Activated CD8-positive, alpha-beta memory T cell treated with anti-CD3 and anti-CD28 coated beads for 1 hour (primary cell): ENCODE measurements at places on chromosomes 2 and 18.

- no peak for DNase-seq
These were observed 28.4 kb upstream of the IL36G start for GRCh38 chr2:112949456-112949855.

GRCh38 chr2:127121353-127121752, 14.4 kb upstream of the BIN1 start:
- DNase-seq = no peak

GRCh38 chr2:60383401-60384143, 169.9 kb downstream of the BCL11A start:
- no peak for DNase-seq

GRCh38 chr18:12031846-12032245, 50.5 kb downstream of the IMPA2 start:
- DNase-seq = no peak

DNA sequence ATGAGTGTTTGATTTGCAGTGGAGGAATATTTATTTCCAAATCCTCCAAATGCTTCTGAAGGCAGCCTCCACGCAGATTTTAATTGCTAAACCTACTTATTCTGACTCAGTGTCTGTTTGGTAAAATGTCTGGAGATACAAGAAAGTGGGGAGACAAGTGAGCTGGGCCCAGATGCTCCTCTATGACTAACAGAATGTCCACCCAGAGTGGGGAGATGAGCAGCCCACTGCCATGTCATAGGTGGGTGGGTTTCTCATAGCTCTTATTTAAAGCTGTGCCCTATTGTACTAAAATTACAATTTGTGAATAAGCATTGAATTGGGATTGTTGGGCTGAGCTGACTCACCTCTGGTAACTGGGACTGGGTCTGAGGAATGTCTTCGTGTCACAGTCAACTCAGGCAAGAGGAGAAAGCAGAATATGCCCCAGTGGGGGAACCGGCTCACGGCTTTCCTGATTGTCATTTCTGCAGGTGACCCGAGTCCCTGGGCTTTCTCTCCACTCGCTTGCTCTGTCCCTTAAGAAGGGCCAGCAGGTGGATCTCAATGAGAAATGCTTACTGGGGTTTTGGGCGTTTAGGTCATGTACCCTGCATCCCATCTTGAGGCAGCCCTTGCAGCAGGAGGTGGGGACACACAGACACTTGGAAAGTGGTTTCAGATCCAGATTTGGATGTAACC, 116.3 kb upstream of the SPRED2 start:
- DNase-seq = no peak

- no peak for DNase-seq
These were observed 498.3 kb downstream of the RIT2 start for GRCh38 chr18:42617221-42617620.

GRCh38 chr18:32919799-32920198, 147.0 kb upstream of the KLHL14 start:
- no peak for DNase-seq

DNA sequence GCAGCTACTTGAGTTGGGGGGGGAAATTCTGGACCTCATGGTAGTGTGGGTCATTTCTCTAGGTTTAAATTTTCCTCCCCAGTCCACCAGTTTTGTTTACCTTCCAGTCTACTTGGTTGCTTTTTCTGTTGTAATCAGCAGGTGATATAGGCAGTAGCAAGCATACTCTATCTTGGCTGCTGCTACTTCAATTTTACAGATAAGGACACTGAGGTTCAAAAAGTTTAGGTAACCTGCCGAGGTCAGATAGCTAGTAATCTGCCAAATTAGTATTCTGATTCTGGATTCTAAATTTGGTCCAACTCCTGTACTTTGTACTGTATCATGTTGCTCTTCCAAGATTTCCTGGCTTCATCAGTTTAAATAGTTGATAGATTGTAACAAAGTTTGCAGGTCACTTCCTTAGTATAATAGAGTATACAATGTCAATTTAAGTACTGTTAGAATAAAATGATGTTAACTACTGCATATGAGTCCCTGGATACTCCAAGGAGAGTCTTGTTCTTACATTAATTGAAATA, 34.7 kb downstream of the ANTXR1 start:
- DNase-seq = no peak

DNA sequence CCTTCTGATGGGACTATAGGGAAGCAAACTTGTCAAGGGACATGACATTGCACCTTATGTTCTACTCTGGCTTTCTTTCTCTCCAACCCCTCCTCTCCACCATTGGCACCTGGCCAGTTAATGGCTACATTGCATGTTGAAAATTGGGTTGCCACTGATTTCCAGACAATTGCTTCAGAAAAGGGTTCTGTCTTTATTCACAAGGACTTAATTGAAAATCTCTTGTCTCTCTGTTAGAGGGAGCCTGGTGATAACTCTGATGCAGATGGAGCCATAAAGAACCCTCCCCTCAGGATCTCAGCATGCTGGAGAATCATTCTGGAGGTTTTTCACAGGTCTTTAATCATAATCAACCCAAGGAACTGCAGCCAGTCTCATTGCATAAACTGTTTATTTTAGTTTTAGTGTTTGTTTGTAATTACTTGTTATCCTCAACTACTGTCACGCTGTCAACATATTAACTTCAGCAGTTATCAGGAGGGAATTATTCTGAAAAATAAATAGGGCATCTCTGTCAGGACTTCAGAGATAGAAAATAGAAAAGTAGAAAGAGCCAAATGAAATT, 316.8 kb downstream of the RIT2 start:
- no peak for DNase-seq

- no peak for DNase-seq
These were observed 134.9 kb upstream of the REV1 start for GRCh38 chr2:99624677-99625076.

DNA sequence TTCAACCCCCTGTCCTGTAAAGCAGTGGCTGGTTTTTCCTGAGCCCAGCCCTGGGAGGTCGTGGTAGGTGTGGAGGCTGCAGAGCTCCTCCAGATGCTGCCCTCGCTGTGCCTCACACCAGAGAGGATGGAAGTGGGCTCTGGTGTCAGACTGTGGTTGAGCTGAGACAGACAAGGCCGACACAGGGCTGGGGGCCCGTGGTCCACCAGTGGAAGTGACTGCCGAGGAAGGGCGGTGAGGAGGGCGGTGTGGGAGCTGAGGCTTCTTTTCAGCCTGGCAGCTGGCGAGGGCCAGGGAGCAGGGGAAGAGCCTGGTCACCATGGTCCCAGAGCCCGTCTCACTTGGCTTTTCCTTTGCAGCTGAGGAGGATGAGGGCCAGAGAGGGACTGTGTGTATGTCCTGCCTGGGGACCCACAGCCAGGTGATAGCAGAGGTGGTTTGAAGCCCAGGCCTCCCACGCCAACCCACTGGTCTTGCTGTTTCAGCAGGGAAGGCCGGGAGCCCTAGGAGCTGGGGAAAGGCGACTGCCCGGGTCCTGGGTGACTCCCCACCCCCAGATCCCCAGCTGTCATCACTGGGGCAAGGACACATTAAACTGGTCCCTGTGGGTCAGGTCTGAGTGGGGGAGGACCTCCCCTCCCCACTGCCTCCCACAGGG, 8.5 kb downstream of the SFTPB start:
- DNase-seq = no peak

DNA sequence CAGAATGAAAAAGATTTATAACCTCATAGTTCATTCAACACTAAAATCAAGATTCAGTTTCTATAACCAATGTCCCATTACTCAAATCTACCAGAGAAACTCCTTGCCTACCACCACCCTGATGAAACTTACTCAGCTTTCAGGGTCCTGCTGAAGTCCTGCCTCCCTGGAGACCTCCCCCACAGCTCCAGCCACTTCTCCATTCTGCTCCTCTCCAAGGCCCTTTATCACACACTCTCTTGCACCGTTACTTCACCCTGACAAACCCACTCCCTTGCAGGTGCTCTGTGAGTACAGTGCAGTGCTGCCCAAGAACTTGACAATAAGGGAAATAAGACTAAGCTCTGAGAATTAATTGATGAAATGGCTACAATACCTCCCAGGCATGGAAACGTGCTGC, 83.5 kb upstream of the CDCA7 start:
- DNase-seq = no peak

GRCh38 chr2:216031960-216032689, 18.8 kb upstream of the MREG start:
- no peak for DNase-seq

GRCh38 chr2:167177196-167177595, 288.9 kb downstream of the XIRP2 start:
- DNase-seq = no peak

DNA sequence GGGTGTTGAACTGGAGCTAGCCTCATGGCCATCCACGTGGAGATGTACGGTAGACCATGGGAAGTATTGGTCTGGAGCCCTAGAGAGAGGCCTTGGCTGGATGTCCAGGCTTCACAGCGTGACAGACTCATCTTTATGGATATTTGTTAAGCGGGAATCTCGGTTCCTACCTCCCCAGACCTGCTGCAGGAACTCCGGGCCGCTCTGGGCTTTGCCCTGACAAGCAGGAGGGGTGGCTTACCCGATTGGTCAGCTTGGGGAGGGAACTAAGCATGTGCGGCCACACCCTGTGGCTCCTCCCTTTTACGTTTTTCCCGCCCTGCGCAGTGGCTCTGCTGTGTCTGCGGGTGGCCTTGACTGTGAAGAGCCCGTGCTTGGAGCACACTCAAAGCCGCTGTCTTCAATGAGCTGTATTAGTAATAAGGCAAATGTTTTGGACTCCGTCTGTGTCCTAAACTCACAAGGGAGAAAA, 52.3 kb downstream of the PAPOLG start:
- no peak for DNase-seq

GRCh38 chr18:59072727-59073421, 66.8 kb upstream of the SEC11C start:
- DNase-seq = no peak

DNA sequence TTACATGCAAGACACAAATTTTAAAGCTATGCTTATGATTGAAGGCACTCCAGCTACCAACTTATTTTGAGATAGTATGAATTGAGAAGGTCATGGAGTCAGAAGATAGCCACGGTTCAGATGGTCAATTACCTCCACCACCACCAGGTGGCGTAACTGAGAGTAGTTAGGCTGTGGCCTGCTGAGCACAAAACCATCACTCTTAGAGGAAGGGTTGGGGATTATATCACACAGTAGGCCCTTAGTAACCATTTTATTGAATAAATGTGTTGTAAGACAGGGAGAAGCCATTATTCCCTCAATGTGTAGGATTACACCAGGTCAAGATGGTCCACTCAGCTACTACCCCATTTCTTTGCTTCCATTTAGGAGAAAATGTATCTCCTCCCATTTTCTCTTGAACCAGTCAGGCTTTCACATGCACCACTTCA, 18.8 kb downstream of the KLHL41 start:
- peak; percentile 29 for DNase-seq

DNA sequence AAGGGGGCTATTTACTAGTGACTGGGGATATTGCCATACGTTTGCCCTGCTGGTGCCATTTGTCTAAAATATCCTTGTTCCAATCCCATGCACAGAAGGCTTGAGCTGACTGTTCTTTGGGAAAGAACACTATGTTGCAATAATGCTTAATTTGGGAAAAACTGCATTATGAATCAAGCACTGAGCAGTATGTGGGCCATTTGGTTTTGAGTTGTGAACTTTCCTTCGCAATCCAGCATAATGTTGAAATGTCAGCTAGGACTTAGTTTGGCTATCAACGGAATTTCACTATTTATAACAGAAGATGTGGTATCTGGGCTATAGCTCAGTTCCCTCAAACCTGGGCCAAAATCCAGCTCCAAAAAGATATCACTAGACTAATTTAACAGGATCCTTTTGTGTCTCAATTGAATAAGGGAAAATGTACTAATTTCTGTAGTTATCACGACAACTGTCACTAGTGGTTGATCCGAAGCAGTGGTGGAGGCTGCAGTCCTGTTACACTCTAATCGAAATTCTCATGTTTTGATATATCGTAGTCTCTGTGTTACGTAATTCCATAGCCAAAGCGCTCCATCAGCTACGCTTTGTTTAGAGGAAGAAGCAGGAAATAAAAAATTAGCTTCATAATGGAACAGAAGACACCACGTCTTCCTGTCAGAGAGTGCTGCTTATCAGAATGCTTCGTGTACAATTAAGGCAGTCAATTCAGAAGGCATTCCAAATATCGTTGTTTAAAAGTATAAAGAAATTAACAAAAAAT, 686.8 kb upstream of the SALL3 start:
- no peak for DNase-seq

DNA sequence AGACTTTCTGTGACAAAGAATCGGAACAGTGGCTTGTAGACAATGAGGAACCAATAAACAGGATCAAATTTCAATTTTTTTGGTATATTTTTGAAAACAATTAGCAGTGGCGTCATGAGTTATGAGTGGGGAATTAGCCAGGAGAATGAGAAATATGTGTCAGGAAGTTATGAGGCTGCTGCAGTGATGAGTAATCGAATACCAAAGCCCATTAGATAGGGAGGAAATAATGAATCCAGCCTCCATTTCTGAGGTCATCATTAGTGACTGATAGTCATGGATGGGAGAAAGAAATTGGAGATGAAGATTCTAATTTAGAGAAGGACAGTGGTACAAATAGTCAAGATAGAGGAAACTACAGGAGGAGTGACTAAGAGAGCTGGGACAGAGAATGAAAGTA, 673.1 kb upstream of the VRK2 start:
- no peak for DNase-seq

- DNase-seq = no peak
These were observed 7.4 kb downstream of the BCL2L11 start for GRCh38 chr2:111128096-111128495.

GRCh38 chr2:55420871-55421270, 1.2 kb upstream of the CCDC88A start:
- no peak for DNase-seq

DNA sequence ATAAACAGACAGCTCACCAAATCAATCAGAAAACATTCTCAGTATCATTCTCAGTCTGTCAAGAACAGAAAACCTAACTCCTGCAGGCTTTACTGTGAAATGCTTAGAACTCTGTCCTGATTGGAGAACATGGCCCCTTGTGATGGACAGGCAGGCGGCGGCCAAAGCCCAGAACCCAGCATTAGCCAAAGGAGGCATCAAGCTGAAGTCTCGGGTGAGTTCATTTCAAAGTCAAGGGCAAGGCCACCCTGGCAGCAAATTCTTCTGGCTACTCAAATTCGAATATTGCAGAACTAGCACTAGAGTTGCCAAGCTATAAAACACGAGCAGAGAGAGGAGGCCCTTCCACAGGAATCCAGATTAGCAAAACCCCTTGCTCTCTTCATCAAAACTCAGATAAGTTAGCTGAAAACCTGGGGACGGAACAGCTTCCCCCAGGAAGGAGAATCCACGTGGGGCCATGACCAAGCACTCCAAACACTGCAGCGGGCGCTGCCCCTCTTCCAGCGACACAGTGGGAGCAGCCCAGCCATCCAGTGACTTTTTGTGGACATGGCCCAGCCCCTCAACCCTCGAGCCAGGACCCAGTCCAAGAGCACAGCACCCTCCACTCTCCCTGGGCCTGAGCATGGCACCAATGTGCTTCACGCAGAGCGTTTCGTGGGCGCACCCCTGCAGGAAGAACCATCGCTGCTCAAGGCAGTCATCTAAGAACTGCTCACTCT, 98.6 kb downstream of the HDAC4 start:
- DNase-seq = no peak

GRCh38 chr2:236903978-236904377, 181.7 kb upstream of the COPS8 start:
- no peak for DNase-seq

DNA sequence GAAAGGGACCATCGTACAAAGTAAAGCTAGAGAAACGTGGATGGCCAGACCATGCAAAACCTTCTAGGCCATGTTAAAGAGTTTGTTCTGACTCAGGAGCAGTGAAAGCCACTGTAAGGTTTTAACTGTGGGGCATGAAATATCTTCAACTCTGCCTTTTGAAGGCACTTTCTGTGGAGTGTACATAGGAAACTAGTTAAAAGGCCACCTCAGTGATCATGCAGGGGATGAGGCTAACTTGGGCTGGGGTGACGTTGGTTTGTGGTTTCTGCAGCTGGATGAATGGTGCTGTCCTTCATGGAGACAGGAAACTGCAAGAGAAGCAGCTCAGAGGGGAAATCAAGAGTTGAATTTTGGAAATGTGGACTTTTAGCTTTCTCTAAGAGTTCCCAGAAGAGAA, 190.7 kb downstream of the CDCA7 start:
- no peak for DNase-seq
